ENCODE measurements at places on chromosomes 6 and 20.

DNA sequence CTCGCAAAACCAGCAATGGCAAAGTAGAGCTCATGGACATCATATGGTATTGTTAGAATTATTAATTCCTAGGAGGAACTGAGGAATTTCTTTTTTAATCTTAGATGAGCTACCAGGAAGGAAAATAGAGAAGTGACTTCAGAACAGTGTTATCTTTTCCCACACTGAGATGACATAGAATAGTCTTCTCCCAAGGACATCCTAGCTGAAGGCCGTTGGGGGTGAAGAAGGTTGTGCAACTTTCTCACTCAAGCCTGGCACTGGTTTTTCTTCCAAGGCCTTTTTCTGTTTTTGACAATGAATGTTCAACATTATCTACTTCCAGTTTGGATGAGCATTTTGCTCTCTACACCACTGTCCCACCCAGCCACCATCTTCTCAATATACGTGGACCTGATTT is 35.8 kb upstream of the MAS1 start:
- DNase-seq = no peak

DNA sequence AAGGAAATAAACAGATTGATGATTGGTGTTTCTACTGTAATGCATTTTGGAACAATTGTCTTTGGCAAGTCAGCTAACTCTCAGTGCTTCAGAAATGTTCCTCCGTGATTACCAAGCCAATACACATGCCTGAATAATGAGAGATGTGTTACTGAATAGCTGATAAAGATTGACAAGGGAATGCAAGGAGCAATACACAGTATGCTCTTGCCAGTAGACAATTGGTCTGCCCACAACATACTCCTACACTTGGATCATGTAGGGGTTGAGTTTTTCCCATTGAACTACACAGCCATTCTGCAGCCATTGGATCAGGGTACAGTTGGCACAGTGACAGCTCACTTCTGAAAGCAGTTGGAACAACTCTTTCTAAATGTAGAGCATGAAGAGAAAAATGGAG is 5.6 kb upstream of the GJB7 start:
- DNase-seq = peak; percentile 3

GRCh38 chr6:143976806-143977349 is 31.2 kb downstream of the PLAGL1 start:
- no peak for DNase-seq

- DNase-seq = no peak
These were observed 25.0 kb upstream of the C6orf62 start for GRCh38 chr6:24743944-24744335.
